LoVo (cell line): ENCODE measurements at places on chromosomes 7 and 10.

DNA sequence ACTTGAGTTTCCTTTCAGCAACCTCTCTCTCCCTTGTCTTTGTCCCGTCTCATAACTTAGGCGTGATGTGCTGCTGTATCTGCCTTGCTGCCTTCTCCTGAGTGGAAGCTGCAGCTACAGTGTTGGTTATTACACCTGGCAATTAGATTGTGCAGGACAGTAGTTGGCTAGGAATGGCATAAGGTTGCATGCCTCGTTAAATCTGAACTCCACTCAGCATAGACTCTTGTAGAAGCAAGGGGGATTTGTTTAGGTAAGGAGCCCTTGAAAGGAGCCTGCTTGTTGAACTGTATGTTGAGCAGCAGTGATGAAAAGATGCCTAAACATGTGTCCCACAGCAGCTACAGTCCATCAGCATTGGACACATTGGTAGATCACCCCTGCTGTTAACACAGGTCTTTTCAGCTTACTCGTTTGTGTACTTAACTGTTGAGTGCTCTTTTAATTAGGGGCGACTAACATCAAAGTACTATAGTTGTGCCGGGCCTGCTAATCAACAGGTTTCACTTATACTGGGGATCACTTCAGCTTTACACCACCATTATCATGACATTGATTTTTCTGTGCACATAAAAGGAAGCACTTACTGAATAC lies 225.0 kb downstream of the AUTS2 start:
- no peak for DNase-seq

GRCh38 chr10:33421789-33422462 lies 87.5 kb upstream of the NRP1 start:
- DNase-seq: peak; percentile 9

- DNase-seq: no peak
These were observed 120.7 kb downstream of the PIP4K2A start for GRCh38 chr10:22593636-22594198.

GRCh38 chr10:73964743-73965142 lies 33.2 kb upstream of the VCL start:
- no peak for DNase-seq

DNA sequence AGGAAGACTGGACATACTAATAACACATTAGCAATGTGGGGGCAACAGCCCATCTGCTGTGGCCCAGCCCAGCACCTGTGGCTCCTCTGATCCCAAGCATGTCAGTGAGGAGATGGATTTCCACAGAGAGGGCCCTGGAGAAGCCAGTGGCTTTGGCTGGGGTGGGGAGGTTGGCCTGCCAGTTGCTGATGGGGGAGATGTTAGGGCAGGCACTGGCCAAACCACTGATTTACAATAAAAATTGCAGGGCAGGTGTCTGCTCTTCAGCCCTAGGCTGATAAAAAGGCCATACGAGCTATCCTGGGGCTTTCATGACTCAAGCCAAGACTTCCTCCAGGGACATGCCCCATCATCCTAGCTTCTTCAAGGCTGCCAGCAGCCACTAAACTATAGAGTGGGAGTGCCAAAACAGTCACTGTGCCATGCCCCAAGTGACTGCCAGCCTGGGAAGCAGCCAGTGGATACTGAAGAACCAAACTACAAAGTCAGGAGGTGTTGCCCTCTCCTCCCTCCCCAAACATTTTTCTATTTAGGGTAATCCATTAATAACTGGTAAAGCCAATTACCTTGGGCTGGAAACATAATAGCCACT lies 37.8 kb downstream of the DPCD start:
- no peak for DNase-seq

DNA sequence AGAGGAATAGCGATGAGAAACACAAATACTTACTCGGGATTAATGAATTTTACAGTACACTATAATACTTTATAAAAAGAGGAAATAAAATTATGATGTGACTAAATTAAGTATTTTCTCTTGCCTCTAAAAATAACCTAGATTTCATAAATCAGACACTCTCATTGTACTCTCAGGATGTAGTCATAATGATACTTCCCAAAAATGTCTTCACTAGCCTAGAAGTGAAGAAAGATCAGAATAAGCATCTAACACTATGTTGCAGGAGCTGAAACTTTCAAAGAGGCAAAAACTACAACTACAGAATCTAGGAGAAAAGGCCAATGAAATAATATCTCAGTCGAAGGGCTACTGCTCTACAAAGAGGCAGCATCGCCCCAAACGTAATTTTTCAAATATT lies 49.4 kb downstream of the DNAJC1 start:
- DNase-seq: no peak
